ENCODE measurements at places on chromosomes 6 and 20.

DNA sequence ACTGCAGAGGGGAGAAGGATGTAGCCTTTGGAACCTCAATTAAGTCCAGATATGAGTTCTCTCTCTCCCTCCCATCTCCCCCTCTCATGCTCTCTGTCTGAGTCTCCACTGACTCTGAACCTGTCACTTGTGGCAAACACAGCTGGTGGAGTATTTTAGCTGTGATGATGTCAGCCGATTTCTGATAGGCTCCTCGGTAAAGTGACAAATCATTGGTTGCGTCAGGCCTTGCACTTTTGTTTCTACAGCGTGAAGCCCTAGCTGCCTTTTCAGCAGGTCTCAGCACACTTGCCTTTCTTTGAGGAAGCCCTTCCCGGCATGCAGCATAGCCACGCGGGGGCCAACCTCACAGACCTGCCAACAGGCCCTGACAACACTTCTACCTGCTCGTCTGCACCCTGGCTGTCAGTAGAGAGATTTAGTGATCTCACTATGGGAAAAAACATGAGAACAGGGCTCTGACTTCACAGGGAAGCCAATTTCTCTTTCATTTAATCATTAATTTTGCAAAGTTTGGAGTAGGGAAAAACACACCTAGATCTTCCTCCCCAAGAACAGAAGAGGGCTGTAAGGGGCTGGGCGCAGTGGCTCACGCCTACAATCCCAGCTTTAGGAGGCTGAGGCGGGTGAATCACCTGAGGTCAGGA, 84.4 kb downstream of the GMPR start:
- peak; percentile 79 for DNase-seq

DNA sequence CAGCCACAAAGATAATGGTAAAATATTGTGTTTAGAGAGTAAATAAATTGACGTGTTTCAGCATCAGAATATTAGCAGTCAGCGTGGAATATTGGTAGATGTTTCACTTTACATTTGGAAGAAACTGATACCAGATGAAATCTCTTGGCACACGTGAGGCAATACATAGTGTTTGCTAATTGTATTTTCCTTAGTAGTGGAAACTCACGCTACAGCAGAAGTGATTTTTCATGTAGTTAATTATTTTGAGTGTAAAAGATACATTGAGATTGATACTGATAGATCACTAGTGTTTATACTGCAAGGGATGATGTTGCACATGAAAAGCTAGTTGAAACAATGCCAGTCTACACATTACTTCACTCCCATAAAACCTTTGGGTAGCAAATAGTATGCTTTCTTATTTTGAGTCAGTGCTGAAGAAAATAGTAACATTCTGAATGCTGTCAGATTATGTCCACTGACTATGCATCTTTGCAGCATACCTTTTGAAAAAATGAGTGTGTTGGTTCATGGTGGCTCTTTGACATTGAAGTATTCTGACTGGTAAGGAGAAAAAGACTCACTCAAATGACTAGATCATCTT, 59.3 kb downstream of the CD2AP start:
- no peak for DNase-seq

DNA sequence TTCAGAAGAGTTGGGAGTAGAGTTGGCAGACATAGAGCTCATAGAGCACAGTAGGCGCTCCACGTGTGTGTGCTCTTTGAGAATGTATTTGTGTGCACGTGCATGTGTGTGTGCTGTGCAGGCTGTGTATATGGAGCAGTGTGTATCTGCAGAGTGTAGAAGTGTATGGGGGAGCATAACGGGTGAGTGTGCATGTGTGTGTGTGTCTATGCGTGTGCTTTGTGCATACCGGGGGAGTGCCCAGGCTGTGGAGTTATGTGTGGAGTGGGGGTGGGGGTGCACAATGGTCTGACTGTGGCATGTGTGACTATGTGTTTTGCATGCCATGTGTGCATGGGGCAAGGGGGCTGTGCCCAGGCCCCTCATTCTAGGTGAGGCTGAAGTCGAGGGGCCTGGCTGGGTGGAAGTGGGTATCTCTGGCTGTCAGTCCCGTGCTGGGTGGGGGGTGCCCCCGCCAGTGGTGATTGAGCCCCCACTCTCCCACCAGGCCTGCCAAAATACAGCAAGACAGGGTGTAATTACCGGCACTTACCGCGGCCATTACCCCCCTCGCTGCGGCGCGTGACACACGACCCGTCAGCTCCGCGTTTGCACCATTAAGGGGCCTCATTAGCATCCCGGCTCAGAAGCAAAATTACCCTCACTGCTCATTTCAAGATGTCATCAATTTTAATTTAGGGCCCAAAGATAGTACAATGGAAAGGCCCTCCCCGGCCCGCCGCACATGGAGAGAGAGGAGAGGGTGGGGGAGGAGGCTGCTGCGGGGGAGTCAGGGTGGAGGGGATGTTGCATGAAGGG, 39.1 kb downstream of the MDFI start:
- no peak for DNase-seq

DNA sequence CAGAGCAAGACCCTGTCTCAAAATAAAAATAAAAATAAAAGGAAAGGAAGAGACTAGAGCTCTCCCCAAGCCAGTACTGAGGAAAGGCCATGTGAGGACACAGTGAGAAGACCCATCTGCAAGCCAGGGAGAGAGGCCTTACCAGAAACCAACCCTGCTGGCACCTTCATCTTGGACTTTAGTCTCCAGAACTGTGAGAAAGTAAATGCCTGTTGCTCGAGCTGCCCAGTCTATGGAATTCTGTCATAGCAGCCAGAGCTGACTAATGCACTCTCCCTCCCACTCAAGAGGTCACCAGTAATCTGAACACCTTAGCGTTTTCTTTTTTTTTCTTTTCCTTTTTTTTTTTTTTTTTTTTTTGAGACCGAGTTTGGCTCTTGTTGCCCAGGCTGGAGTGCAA, 7.3 kb upstream of the PRPH2 start:
- no peak for DNase-seq

DNA sequence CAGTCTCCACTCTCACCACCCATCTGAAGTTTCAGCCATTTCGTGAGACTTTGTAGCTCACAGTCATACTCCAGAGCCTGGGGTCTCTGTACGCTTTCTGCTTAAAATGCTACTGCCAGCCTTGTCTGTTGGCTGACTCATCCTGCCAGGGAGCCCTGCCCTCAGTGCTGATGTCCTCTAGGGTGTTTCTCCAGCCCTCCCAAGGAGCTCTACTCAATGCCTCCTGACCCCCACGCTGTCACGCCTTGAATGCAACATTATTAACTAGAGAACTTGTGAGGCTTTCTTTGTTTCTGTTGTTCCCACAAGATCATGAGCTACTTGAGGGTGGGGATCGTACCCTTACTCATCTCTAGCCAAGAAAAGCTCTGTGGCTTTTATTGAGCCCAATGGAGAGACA, 20.1 kb downstream of the KIF16B start:
- DNase-seq, result no peak

GRCh38 chr6:142707255-142707654, 237.7 kb downstream of the HIVEP2 start:
- DNase-seq, result no peak
